Renal cortical epithelial cell (primary cell): ENCODE measurements at places on chromosomes 12 and 14. TPM values are rescaled to one million over a fixed set of nuclear protein-coding genes. Genes with fewer than 3 reads are reported as not detected.
A peak's percentile ranks its signal among the peaks of the same experiment; 100 is the strongest.

DNA sequence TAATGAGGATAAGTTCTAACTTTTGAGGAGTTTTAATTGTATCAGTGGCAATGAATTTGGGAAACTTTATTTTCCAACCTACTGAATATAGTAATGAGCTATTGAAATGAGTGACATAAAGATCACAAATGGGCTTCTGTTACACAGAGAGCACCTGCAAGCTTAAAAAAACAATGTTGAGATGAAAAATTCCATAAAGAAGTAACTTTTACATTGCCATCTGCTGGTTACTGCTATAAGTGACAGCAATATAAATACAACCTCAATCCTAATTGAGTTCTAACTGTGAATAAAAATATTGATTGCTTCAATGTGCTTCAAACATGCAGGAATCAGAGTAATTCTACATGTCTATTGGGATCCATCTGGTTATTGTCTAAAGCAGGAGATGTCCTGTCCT lies 14.2 kb downstream of the WIF1 start:
- peak; percentile 20 for DNase-seq

GRCh38 chr12:42584651-42585111 lies 4.9 kb downstream of the PRICKLE1 start:
- no peak for DNase-seq

DNA sequence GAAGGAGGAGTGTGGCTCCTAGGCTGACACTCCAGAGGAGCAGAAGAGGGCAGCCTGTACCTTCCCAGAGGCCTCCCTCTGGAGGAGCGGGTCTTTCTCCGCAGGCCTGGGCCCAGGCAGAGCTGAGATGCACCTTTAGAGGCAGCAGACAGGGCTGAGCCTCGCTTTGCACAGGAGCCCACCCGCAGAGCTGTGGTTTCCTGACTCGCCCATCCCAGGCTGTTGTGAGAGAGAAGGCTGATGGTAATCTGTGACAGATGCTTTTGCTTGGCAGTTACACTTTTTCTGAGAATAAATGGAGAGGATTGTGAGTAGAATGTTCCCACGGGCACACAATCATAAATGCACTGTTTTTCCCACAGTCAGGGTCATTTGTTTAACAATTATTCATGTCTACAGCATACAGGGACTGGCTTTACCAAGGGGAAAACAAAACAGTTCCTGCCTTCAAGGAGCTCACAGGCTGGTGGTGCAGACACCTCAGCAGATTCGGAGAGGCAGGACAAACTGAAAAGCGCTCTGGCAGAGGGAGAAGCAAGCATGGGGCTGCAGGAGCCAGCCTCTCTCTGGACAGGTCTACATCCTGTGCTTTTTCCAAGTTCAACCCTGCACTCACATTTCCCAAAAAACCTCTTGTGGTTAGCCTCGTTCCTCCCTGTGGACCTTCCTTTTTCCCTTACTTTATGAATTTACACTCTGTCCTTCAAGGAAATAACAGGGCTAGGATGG lies 13.9 kb downstream of the EVL start:
- DNase-seq: no peak

DNA sequence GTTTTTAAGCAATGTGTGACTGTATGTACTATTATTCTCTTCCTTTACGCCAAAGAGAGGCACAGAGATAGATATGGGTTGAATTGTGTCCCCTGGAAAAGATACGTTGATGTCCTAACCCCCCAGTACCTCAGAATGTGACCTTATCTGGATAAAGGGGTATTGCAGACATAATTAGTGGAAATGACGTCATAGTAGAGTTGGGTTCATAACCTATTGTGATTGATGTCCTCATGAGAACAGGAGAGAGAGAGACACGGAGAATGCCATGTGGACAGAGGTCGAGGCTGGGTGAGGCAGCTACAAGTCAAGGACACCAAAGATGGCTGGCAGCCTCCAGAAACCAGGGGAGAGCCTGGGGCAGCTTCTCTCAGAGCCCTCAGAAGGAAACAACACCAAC lies 376.3 kb downstream of the FUT8 start:
- DNase-seq: no peak

DNA sequence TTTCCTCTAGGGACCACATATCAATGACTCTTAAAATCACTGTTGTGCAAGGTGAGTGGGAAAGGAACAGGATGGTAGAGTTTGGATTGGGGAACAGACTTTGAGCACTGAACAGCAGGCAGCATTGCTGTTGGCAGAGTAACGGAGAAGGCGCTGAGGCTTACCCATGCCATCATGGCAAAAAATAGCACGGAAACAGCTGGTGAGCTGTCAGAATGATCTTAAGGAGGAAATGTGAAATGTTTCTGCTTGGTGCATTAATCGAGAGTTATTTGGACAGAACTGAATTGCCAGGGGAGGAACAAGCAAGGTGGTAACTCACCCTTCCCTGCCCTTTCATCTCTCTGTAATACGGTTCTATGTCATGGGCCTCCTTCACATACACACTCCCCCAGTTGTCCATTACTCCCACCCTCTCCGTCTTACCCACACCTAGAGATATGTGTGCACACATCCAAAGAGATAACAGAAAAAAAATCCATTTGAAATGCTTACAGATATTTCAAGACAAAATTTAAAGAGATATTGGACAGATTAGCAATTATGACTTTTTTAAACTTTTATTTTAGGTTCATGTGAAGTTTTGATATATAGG lies 572.5 kb downstream of the DIO2 start:
- peak; percentile 24 for DNase-seq

DNA sequence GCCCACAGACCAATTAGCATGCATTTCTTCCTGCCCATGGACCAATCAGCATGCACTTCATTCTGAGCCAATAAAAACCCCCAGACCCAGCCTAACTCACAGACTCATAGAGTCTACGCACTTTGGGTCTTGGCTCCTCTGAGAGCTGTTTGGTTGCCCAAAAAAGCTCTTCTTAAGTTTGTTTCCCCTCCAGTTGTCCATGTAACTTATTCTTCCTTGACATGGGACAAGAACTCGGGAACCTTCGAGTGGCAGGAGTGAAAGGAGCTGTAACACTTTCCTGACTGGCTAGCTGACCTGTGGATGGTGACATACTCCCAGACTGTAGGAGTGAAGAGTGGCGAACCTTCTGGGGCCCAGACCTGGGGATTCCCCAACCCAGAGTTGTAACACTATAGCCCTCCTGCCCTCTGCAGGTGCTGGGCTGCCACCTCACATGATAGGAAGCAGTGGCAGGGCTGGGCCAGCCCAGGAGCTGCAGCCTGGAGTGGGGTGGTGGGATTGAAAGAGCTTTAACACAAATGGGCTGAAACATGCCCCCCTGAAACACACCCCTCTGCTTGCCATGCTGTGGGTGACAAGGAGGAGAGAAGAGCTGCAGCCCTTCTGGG lies 4.4 kb upstream of the BTBD7 start:
- DNase-seq: no peak

DNA sequence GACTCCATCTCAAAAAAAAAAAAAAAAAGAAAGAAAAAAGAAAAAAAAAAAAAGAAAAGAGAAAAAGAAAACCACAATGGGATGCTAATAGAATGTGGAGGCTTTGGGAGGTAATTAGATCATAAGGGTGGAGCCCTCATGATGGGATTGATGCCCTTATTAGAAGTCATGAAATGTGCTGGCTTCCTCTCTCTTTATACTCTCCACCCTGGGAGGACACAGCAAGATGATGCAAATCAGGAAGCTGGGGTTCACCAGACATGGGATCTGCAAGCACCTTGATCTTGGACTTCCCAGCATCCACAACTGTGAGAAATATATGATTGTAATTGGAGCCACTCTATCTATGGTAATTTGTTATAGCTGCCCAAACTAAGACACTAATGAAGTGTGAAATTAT lies 13.4 kb upstream of the DRAM1 start:
- no peak for DNase-seq

DNA sequence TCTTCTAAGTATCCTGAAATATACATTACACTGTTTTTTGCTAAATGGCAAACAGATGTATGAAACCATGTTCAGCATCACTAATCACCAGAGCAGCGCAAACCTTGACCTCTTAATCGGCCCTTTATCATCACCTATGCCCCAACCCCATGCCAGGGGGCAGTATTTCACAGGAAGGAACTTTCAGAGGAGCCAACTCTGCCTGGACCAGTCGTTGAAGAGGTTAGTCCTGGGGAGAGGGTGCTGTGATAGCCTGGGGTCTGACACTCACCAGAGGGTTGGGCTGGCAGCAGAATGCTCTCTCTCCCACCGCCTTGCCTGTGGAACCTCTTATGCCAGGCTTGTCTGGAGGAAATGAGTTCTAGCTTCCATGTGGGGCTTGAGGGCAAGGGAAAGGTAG lies 411.7 kb downstream of the TMEM117 start:
- DNase-seq: no peak

DNA sequence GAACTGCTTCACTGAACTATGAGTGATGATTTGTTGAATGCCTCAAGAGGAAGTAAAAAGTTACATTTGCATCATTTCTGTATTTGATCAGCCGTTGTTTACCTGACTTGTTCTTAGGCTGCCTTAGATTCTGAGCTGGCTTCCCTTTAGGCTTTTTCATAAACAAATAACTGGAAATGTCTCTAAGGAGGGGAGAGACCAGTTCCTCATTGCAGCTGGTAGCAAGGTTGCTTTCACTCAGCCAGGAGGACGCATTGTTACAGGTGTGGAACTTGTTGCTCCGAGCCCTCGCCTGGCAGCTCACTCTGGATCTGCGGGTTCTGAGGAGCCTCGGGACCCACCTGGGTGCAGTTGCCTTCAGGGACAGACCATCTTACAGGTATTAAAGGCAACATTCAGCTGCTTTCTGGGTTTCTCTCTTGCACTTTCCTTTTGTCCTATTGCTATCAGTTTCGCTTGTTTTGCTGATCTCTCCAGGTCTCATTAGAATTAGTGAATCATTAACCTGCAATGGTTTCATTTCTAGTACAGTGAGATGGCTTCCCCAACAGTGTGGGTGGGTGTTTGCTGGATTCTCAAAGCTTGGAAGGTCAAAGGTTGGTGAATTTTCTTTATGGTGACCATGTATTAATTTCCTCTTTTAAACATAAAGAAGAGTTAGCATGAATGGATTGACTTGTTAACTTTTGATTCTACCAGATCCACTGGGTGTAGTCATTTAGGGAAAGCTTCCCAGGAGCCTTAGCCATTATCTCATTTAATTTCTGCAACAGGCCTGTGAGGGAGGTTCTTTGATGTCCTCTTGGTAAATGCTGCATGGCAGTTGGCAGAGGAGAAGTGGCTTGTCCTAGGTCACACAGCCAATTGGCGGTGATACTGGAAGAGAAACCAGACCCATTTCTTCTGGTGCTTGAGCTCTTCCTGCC lies at the start of gene PLEKHG7:
PLEKHG7 (plus strand) TSS at position 236 of the 926 bp plus-strand sequence. CDS start 3,643 bp downstream, outside the sequence.
- DNase-seq: peak; percentile 89

- no peak for DNase-seq
Measured at GRCh38 chr14:105203057-105203531, 22.0 kb upstream of the NUDT14 start.

The TNS2 gene
- total RNA-seq: 1.7 and 18.3 TPM in 2 replicates

The SLC7A8 gene
- under 0.01 and 1.1 TPM in 2 replicates for total RNA-seq
